ENCODE measurements at places on chromosomes 4 and X. TPM values are rescaled to one million over a fixed set of nuclear protein-coding genes. Genes with fewer than 3 reads are reported as not detected.
A peak's percentile ranks its signal among the peaks of the same experiment; 100 is the strongest.

DNA sequence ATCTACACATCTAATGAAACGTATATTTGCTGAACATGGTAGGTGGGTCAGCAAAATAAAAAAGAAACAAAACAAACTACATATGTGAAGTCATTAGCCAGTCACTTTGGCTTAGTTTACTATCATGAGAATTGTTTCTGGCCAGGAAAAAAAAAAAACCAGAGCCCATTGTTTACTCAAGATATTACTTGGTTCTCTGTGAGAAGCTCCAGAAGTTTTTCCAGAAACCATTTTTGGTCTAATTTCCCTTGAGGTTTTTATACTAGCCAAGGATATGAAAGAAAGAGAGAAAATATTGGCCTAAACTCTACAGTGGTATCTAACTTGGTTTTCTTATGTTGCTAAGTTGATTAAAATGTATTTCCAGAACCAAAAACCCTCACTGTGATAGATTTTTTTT is 259.1 kb downstream of the PDHA2 start:
- no peak for DNase-seq

DNA sequence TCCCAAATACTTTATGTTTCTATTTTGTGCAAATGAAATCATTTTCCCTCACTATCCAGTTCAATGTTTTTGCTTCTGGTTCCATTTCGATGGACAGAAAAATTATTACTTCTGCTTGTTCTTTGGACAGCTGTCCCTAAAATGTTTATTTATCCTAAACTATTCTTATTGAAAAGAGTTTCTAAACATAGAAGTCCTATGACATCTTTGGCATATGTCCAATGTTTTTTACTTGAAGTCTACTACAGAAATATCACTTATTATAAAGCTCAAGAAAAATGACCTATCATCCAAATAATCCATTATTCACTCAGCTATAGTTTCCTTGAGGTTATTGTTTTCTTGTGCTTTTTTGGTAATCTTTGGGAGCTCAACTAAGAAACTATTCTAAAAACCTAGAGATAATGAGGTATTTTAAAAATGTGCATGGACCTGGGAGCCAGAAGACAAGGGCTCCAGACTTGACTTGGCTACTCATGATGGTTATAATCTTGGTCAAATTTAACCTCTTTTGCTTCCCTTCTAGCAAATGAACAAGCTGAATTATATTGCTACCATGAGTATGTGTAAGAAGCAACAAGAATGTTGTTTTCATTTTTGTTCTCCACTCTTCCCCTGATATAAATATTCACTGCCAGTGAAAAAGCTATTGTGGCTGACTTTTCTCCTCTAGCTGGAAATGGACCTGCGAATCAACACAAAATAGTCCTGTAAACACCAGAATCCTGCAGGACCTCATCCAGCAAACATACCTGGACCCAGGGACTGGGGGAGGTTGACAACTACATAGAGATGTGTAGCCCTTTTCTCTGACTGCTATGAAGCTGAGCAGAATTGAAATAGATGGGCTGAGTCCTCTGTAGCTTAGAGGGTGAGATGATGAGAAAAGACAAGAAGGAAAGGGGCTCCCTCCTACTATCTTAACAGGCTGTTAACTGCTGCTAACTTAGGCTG is 137.4 kb downstream of the FRYL start:
- no peak for DNase-seq

- no peak for DNase-seq
Observed at GRCh38 chr4:167114416-167114971, 119.8 kb downstream of the SPOCK3 start.

MAGEE2 gene
- not detected for total RNA-seq

- DNase-seq = no peak
Observed at GRCh38 chrX:103656617-103657016, 27.8 kb downstream of the TCEAL1 start.

- DNase-seq = peak; percentile 52
Observed at GRCh38 chr4:104490770-104491480, 3.8 kb downstream of the CXXC4 start.

AKAP4 gene
- not detected for total RNA-seq

DNA sequence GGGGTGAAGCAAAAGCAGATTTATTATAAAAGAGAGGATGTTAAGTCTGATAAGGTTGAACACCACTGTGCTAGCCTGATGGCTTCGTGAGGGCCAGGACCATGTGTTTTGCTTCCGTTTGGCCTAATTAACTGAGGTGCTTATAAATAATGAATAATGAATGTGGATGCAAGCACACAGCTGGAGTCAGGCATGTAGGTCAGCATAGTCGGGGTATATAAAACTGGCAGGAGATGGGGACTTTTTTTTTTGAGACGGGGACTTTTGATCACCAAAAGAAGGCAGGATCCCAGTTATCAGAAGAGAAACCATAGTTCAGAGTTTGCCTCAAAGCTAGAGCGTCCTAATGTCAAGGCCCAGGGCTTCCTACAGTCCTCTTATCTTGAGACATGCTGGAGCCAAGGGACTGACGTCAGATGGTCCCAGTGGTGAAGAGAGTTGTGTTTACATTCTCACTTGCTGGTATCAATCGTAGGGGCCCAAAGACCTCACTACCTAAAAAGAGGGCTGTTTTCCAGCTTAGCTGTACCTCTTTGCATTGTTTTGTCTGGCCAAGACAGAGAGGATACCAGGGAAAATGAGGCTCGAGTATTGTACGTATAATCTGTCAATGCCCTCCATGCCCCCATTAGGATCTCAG is 50.4 kb downstream of the RTL9 start:
- no peak for DNase-seq

DNA sequence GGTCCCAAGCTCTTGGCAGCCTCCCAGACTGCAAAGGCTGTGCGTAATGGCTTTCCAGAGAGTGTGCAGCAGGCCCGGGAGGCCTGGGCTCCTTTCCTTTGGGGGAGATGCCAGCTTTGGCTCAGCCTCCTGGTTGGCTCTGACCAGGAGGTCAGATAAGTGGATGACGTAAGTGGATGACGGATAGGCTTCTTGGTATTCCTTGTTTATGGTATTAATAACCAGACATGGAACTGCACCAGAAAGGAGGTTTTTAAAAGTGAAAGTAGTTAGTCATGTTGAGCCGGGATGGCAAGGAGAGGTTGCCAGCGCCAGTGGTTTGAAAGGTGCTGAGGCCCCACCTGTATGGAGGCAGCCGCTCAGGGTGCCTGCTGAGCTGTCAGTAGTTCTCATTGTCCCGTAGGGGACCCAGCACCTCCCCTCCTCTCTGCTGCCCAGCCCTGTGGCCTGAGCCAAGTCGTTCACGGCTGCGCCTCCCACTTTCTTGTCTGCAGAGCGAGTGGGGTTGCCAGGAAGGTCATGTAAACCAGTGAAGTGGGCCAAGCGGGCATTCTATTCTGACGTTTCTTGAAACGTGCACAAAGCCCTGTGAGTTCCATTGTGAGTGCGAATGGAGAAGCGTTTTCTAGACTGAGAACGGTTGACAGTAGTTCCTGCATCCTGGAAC is 28.7 kb upstream of the STOX2 start:
- DNase-seq = no peak

CYBB gene
- not detected for total RNA-seq

DNA sequence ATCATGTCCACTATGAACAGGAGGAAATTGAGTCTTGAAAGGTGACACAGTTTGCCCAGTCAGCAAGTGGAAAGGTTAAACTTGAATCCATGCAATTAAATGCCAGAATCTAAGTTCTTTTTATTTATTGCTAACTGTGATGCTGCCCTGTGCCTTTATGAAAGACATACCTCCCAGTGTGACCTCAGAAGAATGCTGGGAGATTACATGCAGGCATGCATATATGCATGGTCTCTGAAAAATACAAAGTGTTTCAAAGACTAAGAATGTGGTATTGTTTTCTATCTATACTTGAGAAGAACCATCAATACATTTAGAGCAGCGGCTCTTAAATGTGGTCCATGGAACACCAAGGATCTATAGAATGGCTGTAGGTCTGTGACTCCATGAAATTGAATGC is 45.6 kb downstream of the CCDC149 start:
- DNase-seq = no peak

SH3D19 gene
- total RNA-seq = 25.1 TPM

GRCh38 chr4:95601356-95601755 is 52.6 kb upstream of the UNC5C start:
- no peak for DNase-seq

GRCh38 chrX:139388254-139388653 is 142.3 kb upstream of the F9 start:
- DNase-seq = no peak

DNA sequence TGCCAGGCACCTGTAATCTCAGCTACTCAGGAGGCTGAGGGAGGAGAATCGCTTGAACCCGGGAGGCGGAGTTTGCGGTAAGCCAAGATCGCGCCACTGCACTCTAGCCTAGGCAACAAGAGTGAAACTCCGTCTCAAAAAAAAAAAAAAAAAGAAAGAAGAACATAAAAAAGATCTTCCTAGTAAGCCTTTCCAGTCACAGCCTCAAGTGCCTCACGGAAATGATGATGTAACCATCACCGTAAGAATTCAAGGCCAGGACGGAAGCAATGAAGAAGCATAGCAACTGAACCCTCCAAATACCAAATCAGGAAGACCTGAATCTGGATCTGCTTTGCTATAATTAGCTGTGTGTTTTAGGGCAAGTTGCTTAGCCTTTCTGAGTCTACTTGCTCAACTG is 28.8 kb downstream of the RBM47 start:
- no peak for DNase-seq

- no peak for DNase-seq
Observed at GRCh38 chr4:168162604-168163003, 70.3 kb downstream of the ANXA10 start.

DNA sequence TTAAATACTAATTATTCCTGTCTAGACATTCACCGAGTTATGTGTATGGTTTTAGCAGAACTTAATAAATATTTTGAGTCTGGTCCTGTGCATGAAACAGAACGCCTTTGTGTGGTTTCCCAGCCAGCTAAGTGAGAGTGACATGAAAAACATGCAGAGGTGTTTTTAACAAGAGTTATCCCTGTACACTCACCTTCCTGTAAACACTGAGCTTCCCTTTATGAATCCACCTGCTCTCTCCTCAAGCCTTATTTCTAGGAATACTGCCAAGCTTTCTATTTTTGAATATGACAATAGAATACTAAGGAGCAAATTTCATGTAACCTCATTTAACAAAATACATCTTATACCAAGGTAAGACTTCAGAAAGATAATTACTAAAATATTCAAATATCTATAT is 270.3 kb upstream of the CTSO start:
- no peak for DNase-seq

NPNT gene
- not detected for total RNA-seq

SCD5 gene
- total RNA-seq = 40.7 TPM

ARMCX2 gene
- total RNA-seq = 85.6 TPM

Measured in neural crest cell (in vitro differentiated cells).